Urinary bladder (tissue), 4 donors: ENCODE measurements at places on chromosomes 12 and 14. TPM values are rescaled to one million over a fixed set of nuclear protein-coding genes. Genes with fewer than 3 reads are reported as not detected.

PSMC6 gene
- 163 TPM for total RNA-seq

FOXM1 gene
- 6.2 TPM for total RNA-seq

DNA sequence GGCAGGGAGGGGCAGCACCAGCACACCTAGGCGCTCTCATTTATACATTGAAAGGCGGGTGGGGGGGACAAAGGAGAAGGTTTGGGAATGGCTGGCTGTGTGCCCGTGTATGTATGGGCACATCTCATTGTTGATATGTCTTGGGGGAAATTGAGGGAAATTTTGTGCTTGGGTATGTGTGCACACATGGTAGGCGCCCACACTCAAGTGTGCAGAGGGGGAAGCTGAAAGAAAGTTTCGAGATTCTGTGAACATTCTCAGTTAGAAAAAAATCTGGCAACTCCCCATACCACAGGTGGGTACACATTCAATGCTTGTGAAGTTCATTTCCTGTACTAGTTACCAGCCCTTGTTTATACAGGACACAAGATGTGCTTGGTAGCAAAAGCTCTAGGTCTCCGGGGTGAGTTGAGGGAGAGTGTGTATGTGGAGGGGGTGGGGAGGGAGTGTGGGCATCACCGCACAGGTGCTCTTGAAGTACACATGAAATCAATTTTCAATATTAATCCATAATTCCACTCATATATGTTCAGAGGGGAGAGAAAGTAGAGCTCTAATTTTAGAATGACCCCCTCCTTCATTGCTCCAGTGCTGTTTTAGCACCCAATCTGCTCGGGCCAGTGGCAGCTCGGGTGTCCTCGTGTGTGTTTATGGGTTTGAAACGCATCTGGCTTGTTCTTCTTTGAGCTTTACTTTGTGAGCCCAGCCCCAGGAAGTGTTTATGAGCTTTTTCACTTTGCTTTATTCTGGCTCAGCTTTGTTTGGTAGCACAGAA, 286.0 kb downstream of the ZFP36L1 start:
- no peak for DNase-seq

DNA sequence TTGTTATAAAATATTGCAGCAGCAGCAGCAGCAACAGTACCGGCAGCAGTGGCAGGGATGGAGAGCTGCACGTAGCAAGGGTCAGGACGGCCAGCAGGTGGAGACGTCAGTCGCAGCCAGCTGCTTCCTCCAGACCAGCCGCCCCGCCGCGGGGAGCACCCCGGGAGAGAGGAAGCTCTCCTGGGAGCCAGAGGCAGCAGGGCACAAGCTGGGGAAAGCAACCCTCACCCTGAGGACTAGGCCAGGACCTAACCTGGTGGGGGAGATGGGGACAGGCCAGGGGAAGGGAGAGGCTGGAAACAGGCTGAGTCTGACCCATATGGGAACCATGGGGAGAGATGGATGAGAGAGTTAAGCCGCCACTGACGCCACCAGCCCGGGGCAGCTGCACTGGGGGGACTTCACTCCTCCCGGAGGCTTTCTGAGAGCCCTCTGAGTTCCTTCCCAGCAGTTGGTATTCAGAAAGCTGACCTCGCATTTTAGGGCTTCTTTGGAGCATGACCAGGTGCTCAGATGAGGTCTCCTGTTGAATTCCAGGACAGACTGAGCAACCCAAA, 56.3 kb downstream of the SPTB start:
- DNase-seq, result no peak

AVPR1A gene
- 43.7 TPM for total RNA-seq

RNASE4 gene
- total RNA-seq, result 39.5 TPM

- DNase-seq, result no peak
Measured at GRCh38 chr14:92384461-92385133, 61.6 kb downstream of the SLC24A4 start.

DNA sequence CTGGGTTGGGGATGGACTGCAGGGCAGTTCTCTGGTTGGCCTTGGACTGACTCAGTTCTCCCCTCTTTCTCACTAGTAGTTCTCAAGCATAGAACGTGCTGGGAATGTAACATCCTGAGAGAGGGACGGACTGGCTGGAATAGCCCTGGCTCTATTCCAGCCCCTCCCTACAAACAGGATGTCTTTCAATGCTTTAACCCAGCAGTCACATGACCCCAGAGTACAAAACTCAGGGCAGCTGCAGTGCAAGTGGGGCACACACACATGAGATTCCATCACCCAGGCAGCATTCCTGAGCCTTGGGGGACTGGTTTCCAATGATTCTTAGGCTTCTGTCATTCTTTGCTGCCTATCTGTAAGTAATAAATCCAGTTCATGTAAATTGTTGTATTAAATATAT, 1.6 kb upstream of the ACOT6 start:
- DNase-seq, result no peak

CMA1 gene
- 3.2 TPM for total RNA-seq

GRCh38 chr14:51028851-51029754, 65.8 kb downstream of the TRIM9 start:
- DNase-seq, result no peak

DNA sequence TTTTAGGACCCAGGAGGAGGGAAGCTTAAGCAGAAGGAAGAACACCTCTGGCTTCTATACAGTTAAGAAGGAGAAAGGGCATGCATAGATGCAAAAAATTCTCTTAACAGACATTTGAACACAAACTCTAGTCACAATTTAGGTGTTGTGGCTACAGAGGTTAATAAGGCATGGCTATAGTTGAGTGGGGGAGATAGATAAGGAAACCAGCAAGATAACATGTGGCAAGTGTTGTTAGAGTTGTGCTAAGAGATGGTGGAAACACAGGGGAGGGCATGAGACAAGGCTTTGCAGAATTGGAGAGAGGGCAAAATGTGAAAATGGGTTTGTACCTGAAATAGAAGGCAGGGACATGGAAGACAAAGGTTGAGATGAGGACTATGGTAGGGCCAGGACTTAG, 88.9 kb downstream of the MSRB3 start:
- DNase-seq, result no peak

- no peak for DNase-seq
Measured at GRCh38 chr14:99968941-99969340, 96.3 kb upstream of the EVL start.

GRCh38 chr14:90510159-90510558, 113.3 kb downstream of the CALM1 start:
- no peak for DNase-seq

- no peak for DNase-seq
Measured at GRCh38 chr12:51198568-51199365, 19.1 kb downstream of the POU6F1 start.

ACRBP gene
- 1.1 TPM for total RNA-seq

GRCh38 chr12:32240831-32241230, 134.2 kb downstream of the BICD1 start:
- DNase-seq, result no peak

DNA sequence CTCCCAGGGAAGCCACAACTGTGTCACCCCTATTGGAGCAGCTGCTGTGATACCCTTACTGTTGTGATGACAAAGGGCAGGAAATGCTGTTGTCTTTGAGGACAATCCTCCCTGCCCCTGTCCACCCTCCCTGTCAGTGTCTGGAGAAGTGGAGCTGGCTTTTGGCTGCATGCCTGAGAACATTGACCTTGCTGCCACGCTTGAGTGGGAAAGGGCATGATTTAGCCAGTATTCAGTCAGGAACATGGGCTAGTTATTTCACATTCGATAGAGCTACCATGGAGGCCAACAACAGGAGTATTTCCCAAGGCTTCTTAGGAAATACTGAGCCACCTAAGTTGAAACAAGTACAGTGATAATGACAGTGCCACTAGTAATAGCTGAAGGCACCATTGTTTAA, 59.4 kb downstream of the MYRFL start:
- no peak for DNase-seq

SDSL gene
- 0.48 TPM for total RNA-seq

GRCh38 chr12:76340680-76341435, 7.4 kb downstream of the BBS10 start:
- no peak for DNase-seq

DNA sequence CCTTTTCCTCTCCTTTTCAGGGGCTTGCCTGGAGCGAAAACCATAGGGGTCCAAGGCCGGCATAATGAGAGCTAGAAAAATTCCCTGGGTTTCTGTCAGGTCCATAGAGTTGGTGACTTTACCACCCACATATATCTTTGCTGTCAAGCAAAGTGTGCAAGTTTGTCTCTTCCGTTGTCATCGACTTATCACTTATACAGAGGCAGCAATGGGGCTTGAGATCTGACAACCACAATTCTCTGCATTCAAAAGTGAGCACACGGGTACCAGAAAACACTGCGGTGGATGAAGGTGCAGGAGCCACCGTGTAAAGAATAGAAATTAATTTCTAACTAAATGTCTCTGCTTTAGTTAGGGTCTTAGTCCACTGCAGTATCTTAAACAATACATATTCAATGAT, 162.3 kb downstream of the DAD1 start:
- DNase-seq, result no peak

GRCh38 chr12:83573671-83574070, 887.0 kb downstream of the TMTC2 start:
- no peak for DNase-seq

GDF3 gene
- total RNA-seq, result not detected

- DNase-seq, result no peak
Measured at GRCh38 chr14:59699442-59699841, 122.8 kb upstream of the CCDC175 start.

DNA sequence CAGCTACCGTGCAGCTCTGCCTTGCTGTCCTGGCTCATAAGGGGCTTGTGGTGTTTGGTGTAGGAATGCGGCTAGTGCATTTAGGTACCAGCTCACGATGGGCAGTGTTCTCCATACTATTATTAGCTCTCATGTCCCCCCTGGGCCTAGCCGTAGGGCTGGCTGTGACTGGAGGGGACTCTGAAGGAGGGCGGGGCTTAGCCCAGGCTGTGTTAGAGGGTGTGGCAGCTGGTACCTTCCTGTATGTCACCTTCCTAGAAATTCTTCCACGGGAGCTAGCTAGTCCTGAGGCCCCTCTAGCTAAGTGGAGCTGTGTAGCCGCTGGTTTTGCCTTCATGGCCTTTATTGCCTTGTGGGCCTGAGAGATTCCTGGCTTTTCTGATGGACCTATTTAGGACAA, 2.1 kb downstream of the SLC39A2 start:
- no peak for DNase-seq

GRCh38 chr14:22601996-22602395, 3.9 kb downstream of the ABHD4 start:
- DNase-seq, result no peak

GRCh38 chr14:57212919-57213318, 55.8 kb downstream of the EXOC5 start:
- no peak for DNase-seq

DNA sequence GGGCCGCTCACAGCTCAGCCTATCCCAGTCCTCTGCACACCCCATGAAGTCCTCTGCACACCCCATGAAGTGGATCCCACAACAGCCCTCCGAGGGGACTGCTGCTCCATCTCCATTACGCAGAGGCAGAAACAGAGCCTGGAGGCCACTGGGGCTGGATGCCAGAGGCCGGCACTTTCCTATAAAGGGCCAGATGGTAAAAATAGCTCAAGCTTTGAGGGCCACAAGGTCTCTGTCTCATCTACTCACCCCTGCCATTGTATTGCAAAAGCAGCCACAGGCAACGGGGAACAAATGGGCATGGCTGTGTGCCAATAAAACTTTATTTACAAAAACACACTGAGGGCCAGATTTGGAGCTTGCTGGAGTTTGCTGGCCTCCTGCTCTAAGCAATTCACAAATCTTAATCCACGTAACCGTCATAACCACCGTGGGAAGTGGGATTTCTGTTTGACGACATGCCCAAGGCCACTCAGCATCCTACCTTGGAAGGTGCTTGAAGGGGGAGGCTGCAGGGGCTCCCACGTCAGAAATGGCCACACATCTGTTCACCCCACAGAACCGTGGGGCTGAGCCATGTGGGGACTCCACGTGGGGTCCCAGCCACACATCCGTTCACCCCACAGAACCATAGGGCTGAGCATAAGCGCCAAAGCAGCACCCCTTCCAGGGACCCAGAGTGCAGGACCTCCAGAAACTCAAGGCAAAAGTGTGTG, 92.0 kb downstream of the NCOR2 start:
- no peak for DNase-seq

PTPN21 gene
- 22.4 TPM for total RNA-seq

AMHR2 gene
- not detected for total RNA-seq

DNA sequence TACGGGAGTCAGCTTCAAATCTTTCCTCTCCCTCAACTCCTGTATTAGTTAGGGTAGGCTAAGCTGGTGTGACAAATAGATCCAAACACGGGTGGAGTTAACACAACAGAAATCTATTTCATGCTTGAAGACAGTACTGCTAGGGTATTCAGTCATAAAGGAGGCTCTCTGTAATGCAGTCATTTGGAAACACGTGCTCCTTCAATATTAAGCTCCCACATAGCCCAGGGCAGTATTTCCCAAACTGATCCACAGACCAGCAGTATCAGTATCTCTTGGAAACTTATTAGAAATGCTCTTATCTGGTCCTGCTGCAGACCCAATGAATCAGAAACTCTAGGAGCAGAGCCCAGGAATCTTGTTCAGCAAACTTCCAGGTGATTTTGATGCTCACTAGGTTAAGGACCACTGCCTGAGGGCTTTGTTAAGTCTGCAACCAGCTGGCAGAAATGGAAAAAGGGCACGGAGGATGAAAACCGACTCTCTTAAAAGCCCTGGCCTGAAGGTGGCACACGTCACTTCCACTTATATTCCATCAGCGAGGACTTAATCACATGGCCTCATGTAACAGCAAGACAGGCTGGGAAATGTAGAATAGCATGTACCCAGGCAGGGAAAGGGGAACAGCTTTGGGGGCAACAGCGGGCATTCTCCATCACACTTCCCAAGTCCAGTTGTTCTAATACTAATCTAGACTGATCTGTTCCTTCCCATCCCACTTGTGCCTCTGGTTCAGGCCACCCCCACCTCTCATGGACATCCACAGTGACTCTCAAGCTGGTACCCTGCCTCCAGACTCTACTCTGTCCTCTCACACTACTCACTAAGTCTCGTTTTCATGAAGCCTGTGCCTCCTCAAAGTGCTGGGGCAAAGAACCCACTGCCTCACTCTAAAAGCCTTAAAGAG, 38.2 kb upstream of the RIC8B start:
- no peak for DNase-seq

GRCh38 chr14:75972801-75973421, 8.9 kb downstream of the TGFB3 start:
- no peak for DNase-seq

DNA sequence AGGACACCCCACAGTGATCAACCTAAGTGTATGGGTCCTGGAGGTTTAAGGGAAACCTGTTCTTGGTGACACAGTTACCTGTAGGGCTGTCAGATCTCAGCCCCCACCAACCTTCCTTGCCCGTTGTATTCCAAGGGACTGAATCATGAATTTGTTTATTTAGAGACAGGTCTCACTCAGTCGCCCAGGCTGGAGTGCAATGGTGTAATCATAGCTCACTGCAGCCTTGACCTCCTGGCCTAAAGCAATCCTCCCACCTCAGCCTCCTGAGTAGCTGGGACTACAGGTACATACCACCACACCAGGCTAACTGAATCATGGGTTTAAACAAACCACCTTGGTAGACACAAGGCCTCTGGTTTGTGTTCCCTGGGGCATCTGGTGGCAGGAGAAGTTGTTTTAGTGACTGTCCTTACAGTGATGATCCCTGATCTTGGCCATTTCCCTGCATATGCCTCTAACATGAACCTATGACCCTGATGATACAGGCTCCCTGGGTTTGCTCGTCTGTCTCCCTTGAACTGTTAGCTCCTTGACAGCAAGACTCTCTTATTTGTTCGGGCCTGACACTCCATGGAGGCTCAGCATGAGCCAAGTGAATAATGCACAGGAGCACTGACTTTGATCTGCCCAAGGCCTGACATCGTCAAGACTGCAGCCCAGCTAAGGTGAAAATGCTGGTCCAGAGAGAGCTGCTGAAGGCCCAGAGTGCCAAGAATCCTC, 47.9 kb downstream of the PITPNM2 start:
- no peak for DNase-seq

GPR84 gene
- total RNA-seq, result 0.26 TPM

- no peak for DNase-seq
Measured at GRCh38 chr12:124730455-124730932, 133.2 kb downstream of the SCARB1 start.

SLC6A12 gene
- total RNA-seq, result 0.21 TPM
